ENCODE measurements at places on chromosomes 3 and 15.

GRCh38 chr15:85667491-85668424, 127.0 kb downstream of the KLHL25 start:
- DNase-seq = peak; percentile 96

DNA sequence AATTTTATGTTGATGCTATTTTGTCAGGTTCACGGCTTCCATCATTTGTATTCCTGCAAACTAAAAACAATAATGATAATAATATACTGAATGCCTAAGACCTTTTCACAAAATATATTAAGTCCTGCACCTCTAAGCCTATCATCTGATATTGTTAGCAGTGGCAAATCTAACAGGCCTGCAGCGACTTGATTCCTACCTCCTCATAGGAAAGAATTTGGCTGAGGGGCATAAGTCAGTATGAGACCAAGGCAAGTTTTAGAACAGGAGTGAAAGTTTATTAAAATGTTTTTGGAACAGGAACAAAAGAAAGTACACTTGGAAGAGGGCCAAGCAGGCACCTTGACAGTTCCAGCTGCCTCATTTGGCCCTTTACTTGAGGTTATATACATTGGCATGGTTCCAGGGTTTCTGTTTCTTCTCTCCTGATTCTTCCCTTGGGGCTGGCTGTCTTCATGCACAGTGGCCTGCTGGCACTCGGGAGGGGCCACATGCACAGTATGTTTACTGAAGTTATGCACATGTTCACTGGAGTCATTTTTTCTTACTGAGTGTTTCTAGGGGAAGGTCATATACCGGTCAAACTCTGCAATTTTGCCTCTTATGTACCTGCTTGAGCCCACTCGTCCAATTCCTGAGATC, 418.1 kb downstream of the EPHA6 start:
- DNase-seq = no peak

GRCh38 chr3:31161889-31162288, 267.4 kb upstream of the GADL1 start:
- no peak for DNase-seq

GRCh38 chr3:54432975-54433374, 310.6 kb downstream of the CACNA2D3 start:
- DNase-seq = no peak

GRCh38 chr15:80659375-80659774, 35.7 kb upstream of the ABHD17C start:
- no peak for DNase-seq

DNA sequence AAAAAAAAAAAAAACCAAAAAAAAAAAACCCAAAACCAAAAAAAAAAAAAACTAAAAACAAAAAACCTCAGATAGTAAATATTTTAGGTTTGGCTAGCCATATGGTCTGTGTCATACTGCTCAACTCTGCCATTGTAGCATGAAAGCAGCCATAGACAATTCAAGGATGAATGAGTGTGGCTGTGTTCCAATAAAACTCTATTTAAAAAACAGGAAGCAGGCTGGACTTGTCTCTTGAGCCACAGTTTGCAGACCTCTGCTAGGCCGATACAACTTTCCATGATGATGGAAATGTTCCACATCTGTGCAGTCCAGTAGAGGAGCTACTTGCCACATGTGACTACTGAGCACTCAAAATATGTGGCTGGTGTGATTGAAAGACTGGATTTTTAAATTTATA, 11.1 kb downstream of the EFCAB12 start:
- no peak for DNase-seq

GRCh38 chr3:171462224-171462623, 2.0 kb upstream of the TNIK start:
- DNase-seq = no peak

DNA sequence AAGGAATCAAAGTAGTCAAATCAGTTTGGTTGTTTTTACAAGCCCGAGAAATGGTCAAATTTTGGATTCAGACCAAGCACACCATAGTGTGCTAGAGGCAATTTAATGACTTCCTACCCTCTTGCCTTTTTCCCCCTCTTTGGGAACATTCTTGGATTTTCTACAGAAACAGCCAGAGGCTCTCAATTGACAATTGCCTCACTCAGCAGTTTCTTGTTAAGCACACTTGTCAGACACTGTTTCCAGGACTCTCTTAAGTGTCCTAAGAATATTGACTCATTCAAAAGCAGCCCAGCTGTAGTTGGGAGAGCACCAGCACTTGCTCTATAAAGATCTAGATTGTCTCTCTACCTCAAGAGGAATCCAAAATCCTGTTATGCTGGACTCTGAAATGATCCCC, 1.5 kb upstream of the SLC35G2 start:
- no peak for DNase-seq

DNA sequence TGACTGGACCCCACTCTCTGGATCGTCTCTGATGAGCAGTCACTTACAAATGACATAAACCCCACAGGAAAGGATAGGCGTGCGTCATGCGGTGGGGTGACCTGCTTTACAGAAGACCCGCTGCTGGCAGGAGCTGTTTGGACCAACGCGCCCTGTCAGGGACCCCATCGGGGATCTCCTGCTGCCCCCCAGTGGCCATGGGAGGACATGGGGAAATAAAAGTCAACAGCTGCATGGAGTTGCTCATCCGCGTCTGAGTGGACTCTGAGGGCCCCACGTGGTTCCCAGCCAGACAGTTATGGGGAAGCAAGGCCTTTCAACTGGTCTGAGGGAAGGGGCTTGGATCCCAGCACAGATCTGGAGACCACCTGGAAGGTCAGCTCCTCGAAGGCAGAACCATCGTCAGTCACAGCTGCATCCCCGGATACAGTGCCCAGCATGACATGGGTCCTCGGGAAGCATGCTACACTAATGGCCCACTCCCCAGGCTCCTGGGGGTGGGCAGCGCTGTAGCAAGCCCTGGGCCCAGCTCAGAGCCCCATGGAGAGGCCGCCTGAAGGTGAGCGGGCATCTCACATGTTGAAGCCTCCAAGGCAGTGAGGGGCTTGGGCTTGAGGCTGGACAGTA, 32.1 kb downstream of the PTH1R start:
- peak; percentile 69 for DNase-seq

DNA sequence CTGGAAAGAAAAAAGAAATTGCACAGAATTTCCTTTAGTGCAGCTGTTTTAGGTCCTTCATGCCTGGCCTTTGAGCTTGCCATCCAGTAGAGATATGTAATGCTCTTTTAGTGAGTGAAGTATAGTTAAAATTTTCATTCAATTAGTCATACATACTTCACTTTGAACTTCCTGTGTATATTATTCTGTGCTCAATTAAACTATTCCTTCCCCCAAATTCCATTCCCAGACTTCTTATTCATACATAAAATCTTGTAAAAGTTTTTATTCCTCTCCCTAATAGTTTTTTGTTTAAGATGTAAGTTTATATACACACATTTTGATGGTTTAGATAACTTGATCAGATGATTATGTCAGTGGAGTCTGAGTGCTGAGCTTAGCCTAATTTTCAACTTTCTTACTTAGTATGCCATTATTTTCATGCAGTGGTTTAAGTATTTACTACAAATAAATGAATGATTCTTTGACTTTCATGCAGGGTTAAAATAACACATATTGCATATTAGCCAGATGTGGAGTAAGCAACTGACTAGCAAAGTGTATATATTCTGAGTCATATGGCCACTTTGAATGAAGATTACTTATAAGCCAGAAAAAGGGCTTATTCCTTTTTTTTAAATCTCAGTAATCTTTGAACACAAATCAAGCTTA, 42.5 kb upstream of the ABHD10 start:
- no peak for DNase-seq

GRCh38 chr15:98232761-98233160, 272.3 kb downstream of the ARRDC4 start:
- DNase-seq = no peak

DNA sequence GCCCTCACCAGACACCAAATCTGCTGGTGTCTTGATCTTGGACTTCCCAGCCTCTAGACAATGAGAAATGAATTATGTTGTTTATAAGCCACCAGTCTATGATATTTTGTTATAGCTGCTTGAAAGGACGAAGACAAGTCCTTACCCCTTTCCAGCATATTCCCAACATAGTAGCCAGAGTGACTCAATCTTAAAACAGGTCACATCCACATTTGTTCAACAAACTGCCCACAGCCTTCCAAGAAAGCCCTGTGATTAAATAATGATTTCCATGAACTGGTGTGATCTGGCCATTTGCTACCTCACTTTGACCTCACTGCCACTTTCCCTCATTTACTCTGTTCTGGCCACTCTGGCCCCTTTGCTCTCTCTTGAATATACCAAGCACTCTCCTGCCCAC, 193.7 kb upstream of the CFAP20DC start:
- no peak for DNase-seq

GRCh38 chr3:185926445-185926844, 11.4 kb downstream of the TRA2B start:
- no peak for DNase-seq

DNA sequence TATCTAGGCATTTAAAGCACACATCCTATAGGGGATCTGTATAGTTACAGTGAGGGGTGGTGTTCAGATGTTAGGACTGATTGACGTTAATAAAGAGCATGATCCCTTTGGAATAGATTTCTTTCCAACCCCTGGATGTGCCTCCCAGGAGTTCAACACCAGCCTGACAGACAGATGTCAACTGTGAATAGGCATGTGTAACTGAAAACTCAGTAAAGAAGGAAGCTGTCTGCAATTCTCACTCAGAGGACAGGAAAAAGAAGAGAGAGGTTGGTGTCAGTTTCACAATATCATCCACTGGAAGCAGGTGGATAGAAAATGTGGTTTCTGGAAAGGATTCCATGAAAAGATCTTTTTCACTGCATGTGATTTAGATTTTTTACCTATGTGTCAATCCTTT, 396.3 kb downstream of the NSUN3 start:
- no peak for DNase-seq

DNA sequence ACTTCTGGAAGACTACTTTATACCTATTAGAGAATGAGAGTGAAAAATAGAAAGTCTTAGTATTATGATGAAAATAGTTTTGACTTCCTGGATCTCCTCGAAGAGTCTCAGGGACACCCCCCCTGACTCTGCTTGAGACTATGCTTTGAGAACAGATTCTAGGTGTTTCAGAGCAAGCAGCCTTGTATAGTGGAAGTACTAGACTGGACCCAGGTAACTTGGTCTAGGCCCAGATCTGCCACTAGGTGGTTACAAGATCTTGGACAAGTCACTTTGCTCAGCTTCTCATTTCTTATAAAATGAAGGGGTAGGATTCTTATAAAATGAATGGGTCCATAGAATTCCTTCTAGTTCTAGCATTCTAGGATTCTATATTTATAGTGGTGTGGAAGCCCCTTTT, 9.1 kb downstream of the ABHD5 start:
- DNase-seq = peak; percentile 20

GRCh38 chr15:80669663-80670273, 25.3 kb upstream of the ABHD17C start:
- no peak for DNase-seq

GRCh38 chr15:71874245-71874644, 63.9 kb downstream of the NR2E3 start:
- no peak for DNase-seq

DNA sequence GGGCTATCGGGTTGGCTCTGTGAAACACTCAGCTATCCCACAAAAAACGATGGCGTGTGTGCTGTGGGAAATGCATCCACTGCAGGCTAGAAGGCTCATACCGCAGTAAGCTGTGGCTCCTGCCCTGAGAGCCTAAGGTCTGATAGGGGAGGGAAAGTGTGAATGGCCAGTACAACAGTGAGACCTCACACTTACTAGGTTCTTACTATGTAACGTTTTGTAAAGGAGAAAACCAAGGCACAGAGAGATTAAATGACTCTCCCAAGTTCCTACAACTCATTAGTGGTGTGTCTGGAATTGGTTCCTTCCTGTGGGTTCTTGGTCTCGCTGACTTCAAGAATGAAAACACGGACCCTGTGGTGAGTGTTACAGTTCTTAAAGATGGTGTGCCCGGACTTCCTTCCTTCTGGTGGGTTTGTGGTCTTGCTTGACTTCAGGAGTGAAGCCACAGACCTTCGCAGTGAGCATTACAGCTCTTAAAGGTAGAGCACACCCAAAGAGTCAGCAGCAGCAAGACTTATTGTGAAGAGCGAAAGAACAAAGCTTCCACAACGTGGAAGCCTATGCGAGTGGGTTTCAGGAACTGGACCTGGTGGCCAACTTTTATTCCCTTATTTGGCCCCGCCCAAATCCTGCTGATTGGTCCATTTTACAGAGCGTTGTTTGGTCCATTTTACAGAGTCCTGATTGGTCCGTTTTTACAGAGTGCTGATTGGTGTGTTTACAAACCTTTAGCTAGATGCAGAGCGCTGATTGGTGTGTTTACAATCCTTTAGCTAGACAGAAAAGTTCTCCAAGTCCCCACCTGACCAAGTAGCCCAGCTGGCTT, 161.7 kb downstream of the POLR2M start:
- no peak for DNase-seq

- DNase-seq = no peak
These were observed 114.1 kb upstream of the DNAJC19 start for GRCh38 chr3:181103605-181104004.

GRCh38 chr3:17013571-17013970, 128.8 kb downstream of the PLCL2 start:
- DNase-seq = no peak

DNA sequence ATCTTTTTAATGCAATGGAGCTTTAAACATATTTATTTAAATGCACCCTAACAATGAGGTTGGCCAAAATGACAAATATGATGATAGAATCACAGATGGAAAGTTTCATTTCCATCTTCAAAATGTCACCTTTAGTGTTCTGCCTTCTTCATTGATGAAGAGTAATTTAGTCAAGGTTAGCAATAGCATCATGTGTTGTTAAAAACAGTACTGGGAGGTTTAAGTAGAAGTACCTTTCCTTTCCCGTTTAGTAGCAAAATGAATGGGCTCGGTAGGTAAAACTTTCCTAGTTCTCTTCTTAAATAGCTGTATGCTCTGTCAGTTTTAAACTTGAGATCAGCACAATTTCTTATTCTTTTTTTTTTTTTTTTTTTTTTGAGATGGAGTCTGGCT, 35.1 kb downstream of the EIF2AK4 start:
- DNase-seq = no peak

GRCh38 chr3:139159356-139159755, 114.7 kb upstream of the PRR23C start:
- no peak for DNase-seq

DNA sequence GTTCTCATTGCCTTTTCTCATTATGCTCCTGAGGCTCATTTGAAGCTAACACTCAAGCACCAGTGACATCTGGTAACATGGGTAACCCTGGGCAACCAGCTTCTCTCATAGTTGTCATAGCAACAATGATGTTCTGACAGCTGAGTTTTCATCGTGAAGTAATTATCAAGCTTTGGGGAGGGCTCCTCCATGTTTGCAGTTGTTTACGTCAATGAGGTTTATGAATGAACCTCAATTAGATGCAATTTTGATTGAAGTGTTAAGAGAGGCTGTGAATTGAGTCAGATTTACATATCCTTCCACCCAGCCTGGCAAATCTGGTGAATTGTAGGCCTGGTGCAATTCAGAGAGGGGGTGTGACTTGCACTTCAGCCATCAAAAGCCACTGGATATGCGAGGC, 119.3 kb upstream of the CHD2 start:
- no peak for DNase-seq

DNA sequence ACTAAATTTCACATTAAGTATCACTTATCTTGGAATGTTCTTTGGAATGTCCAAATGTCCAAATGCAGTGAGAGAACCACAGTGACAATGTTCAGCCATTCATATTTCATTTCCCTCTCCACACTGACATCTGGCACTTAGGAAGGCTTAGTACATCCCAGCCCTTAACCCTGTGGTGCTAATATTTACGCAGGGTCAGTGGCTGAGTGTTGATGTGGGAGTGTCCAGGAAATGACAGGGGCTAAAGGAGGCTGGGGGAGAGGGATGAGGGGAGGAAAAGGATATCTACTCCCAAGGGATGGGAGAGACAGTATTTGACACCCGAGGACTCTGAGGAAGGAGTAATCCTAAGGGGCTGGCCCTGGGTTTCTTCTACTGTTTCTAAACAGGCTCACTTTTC, 14.1 kb upstream of the CCR4 start:
- no peak for DNase-seq

All from inflammatory macrophage treated with lipopolysaccharide for 1 hour (primary cell).